Hippocampal formation (tissue), 2 donors: ENCODE measurements at places on chromosomes 7 and 10.

GRCh38 chr10:43734716-43735115 is 86.0 kb upstream of the ZNF32 start:
- no peak for DNase-seq

- DNase-seq, result no peak
These were observed 421.9 kb downstream of the SORCS3 start for GRCh38 chr10:105062951-105063350.

DNA sequence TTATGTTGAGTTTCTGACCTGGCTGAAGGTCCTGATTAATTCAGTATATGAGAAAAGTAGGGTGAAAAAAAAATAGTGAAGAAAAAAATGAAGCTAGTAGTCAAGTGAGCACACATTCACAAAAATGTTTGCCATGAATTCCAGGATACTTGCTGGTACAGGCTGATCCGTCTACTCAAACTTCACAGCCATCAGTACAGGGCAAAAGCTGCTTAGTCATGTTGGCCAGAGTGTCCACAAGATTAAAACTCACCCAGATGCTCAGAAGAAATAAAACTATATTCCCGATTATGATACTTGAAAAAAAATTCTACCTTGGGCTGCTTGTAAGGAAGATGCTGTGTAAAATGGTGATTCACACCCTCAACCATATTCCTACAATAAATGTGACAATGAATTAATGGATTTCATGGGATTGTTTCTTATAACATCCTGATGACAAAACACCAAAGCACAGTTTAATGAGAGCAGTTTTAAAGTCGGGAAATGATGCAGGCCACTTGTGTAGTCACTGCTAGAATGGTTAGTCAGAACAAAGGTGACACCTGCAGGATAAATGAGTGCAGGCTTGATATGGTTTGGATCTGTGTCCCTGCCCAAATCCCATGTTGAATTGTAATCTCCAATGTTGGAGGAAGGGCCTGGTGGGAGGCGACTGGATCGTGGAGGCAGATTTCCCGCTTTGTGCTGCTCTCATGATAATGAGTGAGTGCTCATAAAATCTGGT is 49.2 kb upstream of the ANKRD1 start:
- DNase-seq, result no peak

DNA sequence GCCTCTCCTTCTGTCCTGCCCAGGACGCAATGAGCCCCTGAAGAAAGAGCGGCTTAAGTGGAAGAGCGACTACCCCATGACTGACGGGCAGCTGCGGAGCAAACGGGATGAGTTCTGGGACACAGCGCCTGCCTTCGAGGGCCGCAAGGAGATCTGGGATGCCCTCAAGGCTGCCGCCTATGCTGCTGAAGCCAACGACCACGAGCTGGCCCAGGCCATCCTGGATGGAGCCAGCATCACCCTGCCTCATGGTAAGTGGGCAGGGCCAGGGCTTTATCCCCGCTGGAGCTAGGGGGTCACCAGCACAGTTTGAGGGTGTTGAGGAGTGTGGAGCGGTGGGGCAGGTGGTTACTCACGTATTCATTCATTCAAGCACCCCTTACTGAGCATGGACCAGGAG is 4.7 kb upstream of the ANKRD2 start:
- DNase-seq, result no peak

GRCh38 chr10:128908099-128908498 is 558.9 kb upstream of the MGMT start:
- no peak for DNase-seq

DNA sequence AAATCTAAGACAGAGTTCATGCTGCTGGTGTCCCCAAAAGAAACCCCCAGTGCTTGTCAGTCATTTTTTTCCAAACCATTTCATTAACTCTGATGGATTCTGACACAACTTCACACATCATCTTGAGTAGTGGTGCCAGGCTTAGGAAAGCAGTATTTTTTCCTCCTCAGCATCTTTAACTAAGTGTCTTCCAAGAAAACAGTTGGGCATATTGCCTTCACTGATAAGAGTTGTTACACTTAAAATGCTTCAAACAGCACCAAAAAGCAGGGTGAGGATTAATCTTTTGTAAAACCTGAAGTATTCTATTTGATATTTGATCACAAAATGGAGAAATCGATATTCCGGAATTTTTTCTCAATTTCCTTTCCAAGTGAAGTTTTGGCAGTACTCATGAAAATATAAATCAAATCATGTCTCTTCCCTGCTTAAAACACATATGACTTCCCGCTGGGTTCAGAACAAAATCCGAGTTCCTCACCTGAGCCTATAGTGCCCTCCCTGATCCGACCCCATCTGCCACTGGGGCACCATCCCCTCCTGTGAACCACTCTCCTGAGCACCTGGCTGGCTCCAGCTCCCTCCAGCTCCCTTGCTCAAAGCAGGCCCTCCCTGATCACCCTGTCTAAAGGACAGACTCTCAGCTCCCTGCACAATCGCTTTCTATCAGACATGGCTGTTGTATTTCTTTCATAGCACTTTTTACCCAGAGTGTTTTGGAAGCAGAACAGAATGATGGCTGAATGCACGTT is 61.6 kb downstream of the CYTH3 start:
- no peak for DNase-seq
